ENCODE measurements at places on chromosomes 5 and 9.

DNA sequence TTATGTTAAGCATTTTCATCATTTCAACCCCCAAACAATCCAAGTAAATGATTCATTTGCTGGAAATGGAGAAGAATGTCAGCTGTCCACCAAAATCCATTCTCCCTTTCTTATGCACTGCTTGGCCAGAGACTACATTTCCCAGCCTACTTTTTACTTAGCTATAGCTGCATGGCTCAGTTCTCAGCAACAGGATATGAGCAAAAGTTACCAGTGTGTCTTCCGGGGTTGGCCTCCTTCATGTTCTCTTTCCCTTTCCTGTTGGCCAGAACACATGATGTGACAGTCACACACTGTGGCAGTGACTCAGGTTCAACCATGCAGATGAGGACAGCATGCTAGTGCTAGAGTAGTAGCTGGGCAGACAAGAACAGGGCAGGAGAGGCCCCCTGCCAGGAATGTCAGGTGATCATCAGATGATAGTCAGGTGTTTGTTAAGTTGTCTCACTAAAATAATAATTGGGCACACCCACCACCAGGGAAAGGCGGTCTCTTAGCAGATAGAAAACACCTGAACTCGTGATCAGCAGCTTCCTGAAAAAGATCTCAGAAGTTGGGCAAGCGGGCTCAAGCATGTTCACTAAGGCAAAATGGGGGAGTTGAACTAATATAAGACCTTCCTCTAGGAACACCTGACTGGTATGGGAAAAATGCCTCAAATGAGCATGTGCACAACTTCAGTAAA is 12.2 kb downstream of the GPR150 start:
- no peak for DNase-seq

- no peak for DNase-seq
Observed at GRCh38 chr5:150186137-150186536, 3.7 kb upstream of the SLC6A7 start.

GRCh38 chr9:36154331-36154952 is 14.7 kb upstream of the CCIN start:
- DNase-seq, result peak; percentile 65

- DNase-seq, result no peak
Observed at GRCh38 chr9:33306037-33306436, 15.7 kb downstream of the NFX1 start.

- DNase-seq, result no peak
Observed at GRCh38 chr9:134742822-134743535, 101.4 kb downstream of the COL5A1 start.

- DNase-seq, result no peak
Observed at GRCh38 chr9:38032266-38033110, 36.5 kb downstream of the SHB start.

DNA sequence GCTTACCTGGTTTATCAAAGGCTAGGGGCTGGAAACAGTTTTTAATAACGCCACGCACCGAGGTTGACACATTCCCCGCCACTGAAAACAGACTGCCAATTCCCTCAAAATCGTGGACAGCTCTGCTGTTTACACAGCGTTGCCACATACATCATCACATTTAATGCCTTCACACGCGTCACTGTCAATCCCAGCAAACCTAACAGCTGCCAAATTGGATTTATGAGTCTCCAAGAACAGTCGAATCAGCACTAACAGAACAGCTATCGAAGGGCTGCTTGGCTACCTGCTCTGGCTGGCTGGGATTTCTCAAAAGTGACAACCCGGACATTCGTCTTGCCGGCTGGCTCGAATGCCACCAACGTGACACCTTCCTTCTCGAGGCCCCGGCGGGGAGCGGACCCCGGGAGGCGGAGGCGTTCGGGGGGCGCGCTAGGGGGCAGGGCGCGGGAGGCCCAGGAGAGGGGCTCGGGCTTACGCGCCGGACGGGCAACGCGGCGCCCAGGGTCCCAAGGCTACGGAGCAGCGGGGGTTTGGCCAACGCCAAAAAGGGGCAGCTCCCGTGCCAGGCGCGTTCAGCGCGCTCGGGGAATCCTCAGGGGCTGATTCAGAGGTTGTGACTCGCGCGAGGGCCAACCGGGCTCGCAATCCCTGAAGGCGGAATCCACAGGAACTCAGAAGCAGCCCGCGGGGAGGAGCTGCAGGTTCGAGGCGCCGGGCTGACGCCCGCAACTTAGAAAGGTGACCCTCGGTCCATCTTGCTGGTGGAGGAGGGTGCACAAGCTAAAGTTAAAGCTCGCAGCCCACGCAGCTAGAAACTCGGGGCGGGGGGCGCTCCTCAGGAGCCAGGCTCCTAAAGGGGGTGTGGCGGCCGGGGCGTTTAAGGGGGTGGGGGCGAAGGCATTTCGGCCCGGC is 1.2 kb downstream of the CDC14B start:
- peak; percentile 65 for DNase-seq

GRCh38 chr5:150117945-150118560 is 31.7 kb upstream of the CSF1R start:
- no peak for DNase-seq

- no peak for DNase-seq
Observed at GRCh38 chr9:76365028-76365427, 29.2 kb downstream of the RFK start.

DNA sequence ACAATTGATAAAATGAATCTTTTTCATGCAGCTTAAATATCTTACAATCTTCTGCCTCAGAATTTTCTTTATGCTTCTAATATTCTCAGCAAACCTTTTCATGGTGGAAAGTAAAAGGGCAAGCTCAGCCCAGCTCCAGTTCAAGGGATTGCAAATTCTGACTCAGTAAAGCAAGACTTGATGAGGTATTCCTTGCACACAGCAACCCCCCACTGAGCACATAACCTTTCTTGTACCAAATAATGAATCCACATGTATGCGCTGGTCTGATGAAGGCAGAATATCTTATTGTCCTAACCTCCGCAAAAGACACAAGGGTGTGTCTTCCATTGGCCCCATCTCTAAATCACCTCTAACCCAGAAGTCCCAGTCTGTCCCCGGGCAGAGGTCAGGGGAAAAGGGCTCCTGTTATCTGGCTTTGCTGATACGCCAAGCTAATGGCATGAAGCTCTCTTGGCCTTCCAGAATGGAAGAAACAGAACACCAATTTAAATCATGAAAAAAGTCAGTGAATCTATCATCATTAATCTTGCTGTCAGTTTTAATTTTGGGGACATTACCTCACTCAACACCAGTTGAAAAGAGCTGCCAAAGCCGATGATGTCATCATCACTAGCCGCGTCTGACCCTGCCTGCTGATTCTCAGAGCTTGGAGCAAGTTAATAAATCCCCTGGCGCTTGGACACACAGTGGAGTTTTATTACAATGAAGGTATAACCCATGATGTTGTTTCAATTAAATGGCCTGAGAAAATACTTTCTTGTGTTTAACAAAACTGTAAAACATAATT is 592.5 kb upstream of the CLINT1 start:
- no peak for DNase-seq

- no peak for DNase-seq
Observed at GRCh38 chr9:126615245-126615790, 1.6 kb downstream of the LMX1B start.

DNA sequence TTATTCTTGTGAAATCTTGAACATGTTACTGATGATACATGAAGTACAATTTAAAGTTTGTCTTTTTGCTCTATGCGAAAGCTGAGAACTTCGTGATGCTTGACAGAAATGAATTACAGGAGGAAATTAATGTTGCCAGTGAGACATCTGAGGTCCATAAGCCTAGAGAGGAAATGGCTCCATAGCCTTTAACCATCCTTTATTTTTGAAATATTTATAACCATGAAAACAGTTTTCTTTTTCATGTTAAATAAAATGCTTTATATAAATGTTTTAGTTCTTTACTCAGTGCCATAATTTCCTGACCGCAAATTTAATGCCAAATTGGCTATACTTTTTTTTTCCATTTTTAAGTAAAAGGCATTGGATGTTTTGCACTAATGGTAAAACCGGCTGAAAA is 29.1 kb downstream of the F2RL2 start:
- DNase-seq, result no peak

DNA sequence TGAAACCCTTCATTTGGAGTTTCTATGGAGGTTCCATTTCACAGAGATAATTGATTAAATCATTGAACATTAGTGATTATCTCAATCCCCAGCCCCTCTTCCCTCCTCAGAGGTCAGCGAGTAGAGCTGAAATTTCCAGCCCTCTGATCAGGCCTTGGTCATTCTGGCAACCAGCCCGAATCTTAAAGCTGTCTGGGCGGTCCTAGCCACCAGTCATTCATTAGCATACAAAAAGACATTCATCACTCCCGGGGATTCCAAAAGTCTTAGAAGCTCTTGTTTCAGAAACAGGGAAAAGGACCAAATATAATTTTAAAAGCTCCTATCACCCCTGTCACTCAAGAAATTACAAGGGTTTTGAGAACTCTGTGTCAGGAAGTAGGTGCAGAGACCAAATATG is 41.3 kb downstream of the ZNF474 start:
- DNase-seq, result peak; percentile 40

DNA sequence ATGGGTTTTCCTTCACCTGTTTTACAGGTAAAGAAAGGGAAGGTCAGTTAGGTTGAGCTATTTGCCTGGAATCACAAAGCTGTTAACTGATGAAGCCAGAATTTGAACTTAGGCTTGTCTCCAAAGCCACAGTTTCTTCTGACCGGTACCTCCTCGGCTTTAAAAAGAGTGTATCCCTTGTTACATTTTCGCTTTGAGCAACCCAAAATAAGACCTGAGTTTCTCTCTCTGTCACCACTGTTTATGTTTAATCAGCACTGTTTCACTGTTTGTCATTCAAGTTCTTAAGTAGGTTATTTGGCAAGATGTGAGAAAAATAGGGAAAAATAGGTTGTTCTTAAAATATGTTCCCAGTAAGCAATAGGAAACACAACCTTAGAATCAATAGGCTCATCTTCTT is 84.6 kb downstream of the VCAN start:
- DNase-seq, result no peak

DNA sequence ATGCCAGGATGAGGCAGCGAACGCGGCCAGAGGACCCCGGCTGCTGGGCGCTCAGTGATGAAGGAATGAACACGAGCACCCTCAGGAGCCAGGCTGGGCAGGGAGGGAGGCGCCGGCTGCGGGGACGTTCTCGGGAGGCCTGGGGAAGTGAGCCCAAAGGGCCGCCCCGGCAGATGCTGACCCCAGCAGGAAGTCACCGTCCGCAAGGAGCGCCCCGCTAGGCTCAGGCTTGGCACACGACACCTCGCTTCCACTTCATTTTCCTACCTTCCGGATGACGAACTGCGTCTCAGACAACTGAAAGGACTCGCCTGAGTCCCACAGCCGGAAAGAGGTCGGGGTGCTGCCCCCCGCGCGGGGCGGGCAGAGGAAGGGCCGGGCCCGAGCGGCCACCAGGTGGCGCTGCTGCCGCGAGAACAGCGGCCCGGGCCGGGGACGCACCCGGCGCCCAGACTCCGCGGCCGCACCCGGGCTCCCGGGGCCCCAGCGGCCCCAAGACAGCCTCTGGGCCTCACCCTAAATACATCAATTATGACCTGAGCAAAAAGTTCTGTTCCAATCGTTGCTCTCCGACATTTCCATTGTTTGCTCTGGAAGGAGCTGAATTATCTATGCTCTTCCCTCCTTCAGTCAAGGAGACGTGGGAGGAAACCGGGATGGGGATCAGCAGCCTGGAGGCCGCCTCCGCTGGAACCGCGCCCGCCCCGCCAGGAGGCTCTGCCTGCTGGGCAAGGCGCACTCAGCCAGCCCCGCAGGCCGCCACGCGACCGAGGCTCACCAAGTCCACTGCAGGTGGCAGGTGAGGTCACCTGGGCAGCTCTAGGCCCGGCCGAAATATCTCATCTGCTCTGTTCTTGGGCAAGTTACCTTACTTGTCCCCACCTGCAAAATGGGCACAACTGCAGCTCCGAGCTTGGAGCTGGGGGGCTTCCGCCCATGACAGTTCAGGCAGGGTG is 107.0 kb downstream of the ZNF354C start:
- DNase-seq, result peak; percentile 45

DNA sequence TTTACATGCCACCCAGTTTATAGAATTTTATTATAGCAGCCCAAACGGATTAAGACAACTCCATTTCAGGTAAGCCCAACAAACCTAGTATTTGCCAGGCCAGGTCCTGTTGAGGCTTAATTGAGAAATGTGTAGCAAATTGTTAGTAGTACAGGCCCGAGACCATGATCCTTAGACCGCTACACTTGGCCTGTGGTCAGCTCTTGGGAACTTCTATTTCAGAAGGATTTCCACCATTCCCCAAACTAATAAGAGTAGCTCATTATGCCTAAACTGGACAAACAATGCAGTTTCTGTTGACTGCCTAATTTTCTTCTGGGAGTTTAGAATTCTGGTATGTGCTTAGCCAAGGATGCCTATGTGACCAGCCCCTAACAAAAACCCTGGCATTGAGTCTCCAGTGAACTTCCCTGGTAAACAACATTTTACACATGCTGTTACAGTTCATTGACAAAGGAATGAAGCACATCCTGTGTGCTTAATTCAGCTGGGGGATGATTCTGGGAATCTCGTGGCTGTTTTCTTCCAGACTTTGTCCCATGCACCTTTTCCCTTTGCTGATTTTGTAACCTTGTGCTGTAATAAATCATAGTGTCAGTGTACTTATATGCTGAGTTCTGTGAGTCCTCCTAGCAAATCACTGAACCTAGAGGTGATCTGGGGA is 5.6 kb upstream of the GPX3 start:
- no peak for DNase-seq

GRCh38 chr9:73871636-73872035 is 625.5 kb upstream of the RORB start:
- DNase-seq, result no peak

DNA sequence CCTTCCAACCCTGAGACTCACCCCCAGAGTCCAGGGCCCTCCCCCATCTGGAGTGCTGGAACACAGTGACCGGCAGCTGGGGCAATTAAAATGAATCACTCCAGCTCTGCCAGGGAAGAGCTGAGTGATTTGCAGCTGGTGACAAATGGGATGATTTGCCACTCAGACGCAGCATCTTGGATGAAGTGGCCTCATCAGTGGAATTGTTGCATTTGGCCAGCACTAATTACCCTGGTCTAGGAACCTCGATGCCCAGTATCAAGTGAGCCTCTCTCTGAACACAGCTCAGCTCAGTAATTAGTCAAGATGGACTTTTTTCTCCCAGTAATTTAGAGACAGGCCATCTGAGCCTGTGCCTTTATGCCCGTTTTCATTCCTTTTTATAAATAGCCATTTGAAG is 259.5 kb downstream of the GRIA1 start:
- no peak for DNase-seq

DNA sequence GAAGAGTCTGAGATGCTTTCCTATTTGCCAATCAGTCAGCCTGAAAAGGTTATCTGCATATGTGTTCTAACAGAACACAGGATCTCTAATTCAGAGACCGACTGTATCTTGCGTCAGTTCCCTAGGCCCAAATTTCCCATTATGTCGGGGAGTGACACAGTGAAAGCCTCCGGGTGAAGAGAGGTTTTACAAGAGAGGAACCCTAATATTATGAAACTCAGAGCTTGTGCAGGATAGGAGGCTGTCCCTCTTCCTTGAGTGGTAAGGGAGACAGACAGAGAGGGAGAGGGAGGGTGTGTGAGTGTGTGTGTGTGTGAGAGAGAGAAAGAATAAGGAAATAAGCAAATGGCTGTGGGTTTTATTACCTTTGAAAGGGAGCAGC is 1.9 kb downstream of the CD14 start:
- peak; percentile 38 for DNase-seq
